ENCODE measurements at places on chromosomes 11 and 22. TPM values are rescaled to one million over a fixed set of nuclear protein-coding genes. Genes with fewer than 3 reads are reported as not detected.

DNA sequence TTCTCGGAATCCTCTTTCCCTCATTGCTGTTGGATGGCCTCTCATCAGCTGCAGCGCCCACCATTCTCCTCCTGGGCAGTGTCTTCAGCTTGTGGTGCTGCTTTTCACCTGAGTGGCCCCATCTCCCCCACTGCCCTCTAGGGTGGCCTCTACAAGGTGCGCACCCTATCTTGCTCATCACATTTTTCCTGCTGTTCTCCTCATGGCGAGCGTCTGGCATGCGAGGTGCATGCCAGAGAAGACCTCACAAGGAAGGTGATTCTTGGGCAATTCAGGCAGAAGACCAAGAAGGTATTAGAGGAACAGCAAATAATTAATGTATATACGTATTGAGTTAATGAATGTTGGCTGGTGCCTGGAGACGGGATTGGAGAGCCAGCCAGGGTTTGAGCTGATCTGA is 3.1 kb downstream of the AP2A2 start:
- no peak for DNase-seq

KCNJ1 gene
- total RNA-seq = 2.6 TPM

DNA sequence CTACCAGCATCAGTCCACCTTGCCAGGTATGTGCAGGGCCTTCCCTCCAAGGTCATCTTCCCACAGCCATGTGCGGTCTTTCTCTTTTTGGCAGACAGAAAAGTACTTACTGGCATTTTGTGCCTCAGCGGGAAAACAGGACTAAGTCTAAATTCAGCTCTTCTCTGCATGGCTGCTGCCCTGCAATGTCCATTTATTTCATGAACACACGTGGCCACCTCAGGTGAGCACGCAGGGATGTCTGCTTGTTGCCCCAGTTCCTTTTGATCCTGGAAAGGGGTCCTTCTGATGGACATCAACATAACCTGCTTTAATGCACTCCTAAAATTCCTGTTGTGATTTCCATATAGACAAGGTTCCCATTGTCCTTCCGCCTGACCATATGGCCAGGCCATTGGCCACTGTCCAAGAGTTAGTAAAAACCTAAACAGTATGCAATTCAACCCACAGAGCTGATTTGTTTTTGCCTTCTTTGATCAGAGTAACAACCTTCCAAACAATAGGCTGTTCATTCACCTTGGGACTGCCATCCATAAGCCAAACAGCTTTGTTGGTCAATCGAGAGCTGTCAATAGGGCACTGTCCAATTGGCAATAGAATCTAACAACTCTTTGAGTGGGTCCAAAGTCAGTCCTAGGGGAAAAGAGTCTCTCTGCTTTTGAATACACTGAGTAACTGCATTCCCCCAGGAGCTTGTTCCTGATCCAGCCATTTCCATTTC is 5.9 kb downstream of the TREH start:
- DNase-seq = no peak

PGA5 gene
- total RNA-seq = 8.9 TPM

DNA sequence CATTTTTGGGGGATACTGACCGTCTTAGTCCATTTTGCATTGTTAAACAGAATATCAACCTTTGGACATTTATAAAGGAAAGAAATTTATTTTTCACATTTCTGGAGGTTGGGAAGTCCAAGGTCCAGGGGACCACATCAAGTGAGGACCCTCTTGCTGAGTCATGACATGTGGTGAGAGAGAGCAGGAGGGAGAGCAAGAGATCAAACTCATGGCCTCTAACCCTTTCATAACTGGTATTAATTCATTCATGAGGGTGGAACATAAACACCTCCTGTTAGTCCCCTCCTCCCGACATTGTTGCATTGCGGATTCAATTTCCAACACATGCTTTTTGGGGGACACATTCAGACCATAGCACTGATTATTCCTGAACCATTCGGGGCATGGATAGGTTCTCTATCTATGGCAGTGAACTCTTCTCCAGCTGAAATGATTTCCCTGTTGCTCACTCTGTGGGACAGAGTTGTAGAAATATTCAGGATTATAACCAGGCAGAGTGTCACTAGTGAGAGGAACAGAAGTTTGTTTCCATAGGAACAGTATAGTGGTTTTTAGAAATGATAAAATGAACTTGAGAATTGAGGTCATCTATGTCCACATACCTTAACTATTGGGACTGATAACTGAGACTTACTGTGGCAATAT is 88.2 kb upstream of the OR9Q1 start:
- DNase-seq = no peak

- DNase-seq = no peak
These were observed 97.3 kb downstream of the COMMD9 start for GRCh38 chr11:36191941-36192340.

DNA sequence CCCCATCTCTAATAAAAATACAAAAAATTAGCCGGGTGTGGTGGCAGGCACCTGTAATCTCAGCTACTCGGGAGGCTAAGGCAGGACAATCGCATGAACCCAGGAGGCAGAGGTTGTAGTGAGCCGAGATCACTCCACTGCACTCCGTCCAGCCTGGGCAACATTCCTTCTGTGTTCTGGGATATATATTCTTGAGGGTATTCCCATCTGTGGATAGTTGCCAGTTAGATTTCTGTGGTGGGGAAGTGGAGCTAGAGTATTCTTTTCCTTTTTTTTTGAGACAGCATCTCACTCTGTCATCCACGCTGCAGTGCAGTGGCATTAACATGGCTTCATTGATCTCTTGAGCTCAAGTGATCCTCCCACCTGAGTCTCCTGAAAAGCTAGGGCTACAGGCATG is 9.1 kb upstream of the ZNF74 start:
- no peak for DNase-seq

DNA sequence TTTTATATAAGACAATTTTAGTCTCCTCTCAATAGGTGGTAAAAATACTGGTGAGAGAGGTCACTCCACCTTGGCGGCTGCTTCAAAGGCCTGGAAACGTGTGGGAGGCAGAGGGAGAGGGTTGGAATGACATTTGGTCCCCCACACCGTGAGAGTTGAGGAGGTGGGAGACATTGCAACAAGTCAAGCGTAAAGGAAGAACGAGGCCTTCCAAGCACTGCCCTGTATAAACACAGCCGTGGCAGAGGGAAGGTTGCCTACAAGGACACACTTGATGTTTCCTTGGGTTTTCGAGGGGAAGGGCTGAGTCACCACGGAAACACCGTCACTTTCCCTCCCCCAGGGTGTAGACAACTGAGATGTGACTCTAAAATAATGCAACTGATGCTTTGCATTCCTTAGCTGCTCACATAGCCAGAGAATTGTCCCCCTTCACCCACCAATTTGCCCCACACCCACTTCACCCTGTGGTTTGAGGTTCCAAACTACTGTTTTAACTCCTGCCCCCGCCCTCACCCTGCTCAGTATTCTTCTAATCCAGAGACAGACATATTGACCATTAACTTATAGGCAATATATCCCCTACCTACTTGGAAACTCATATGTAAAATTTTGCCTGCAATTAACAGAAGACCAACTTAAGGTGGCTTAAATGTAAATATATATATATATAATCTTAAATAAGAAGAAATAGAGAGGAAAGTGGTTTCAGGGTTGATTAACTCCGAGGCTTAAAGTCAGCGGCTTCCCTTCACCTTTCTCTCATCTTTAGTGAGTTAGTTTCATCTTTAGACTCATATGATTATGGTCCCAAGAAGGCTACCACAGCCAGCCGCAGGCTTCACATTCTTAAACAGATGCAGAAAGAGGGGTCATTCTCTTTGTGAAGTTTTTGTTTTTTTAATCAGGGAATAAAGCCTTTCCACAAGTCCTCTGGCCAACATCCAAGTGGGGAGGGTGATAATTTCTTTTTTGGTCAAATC is 54.1 kb upstream of the BDNF start:
- no peak for DNase-seq

TEX12 gene
- 3.1 TPM for total RNA-seq

GRCh38 chr22:23715806-23716375 is 25.1 kb downstream of the RGL4 start:
- no peak for DNase-seq

- no peak for DNase-seq
These were observed 125.5 kb downstream of the KCNQ1 start for GRCh38 chr11:2570211-2570811.

IGLL1 gene
- not detected for total RNA-seq

TBX1 gene
- not detected for total RNA-seq

SLC25A1 gene
- 19.3 TPM for total RNA-seq

DNA sequence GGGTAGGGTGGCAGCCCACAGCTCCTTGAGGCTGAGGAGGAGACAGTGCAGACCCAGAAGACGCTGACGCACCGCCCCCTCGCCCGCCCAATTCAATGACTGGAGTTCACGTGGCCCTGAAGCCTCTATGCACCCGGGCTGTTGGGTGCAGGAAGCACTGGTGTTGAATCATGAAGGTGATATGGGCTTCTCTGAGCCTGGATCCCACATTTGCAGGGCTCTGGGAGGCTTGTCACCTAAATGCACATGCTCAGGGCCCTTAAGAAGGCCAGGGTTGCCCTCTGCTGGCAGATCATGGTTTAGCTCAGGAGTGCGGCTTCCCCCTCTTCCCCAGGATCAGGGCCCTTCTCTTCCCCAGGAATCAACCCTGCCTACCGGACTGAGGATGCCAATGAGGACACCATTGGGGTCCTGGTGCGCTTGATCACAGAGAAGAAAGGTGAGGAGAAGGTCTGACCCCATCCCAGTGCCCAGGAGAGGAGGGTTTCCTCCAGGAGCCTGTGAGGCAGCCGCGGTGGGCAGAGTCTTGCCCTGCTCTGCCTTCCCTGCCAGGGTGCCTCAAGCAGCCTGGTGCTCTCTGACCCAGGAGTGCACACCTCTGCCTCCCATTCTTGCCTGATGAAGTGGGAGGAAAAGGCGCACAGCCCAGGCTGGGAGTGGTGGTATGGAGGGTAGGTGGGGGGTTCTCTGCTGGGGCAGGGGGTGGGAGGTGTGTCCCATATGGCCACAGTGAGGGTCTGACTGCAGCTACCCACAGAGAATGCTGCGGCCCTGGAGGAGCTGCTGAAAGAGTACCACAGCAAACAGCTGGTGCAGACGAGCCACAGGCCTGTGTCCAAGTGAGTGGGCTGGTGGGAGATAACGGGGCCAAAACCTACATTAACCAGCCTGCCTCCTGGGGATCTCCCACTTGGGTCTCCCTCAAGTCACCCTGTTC is 17.5 kb downstream of the RELT start:
- peak; percentile 75 for DNase-seq

DNA sequence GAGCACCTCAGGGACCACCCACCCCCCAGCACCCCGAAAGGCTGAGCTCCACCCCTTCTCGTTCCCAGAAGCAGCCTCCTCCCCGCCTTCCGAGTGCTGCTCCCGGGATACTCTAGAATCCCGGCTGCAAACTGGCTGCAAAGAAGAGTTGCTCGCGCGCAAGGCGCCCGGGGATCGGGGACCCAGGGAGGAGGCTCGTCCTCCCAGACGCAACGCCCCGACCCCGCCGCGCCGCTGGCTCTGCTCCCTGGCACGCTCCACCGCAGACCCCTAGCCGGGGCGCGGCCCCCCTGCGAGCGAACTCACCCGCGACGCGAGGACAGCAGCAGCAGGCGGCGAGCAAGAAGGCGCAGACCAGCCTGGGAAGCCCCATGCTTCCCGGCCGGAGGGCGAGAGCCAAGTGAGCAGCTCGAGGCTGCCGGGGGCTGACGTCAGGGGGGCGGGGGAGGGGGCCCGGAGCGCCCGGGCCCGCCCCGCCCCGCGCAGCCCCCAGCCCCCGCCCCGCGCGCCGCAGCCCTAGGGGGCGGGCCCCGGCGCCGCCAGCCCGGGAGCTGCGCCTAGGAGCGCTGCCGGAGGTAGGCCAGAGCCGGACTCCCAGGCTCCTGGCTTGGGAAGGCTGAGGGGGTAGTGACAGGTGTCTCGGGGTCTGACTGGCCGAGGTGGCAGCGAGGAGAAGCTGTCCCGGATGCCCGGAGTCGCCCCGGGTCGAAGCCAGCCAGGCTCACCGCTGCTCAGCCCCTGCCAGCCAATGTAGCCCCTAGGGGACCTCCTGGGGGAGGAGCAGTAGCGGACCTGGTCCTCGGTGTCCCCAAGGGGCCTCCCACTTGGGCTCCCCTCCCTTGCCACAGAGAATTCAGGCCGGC is at the start of gene MCAM:
Gene MCAM (minus strand): TSS at position 402 of the 863 bp plus-strand sequence. CDS start 29 bp downstream, at position 373.
- DNase-seq = peak; percentile 50

APOA5 gene
- not detected for total RNA-seq

DNA sequence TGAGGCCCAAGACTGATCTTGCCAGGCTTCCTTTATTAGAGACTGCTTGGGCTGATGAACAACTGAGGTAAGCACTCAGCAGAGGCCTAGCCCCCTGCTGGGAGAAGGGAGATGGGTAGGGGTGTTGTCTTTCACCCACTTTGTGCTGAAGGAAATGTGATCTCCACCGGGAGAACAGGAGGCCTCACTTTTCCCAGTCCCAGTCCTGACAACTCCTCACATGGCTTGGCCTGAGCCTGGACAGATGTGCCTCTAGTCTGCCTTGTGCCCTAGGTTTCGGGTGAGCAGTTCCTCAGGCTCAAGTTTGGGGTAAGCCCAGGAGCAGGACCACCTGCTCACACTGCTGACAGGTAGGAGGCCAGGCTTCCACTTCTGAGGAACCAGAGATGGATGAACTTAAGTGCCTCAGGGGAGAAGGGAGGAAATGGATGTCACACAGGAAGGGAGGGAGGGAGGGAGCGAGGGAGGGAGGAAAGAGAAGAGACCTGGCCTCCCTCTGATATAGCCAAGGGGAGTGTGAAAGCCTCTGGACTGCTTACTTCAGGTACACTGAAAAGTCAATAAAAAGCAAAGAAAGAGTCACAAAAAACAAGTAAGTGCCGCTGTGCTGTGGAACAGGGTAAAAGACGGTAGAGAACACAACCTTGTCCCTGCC is 8.1 kb downstream of the CLPB start:
- no peak for DNase-seq

- no peak for DNase-seq
These were observed 28.6 kb downstream of the GNAZ start for GRCh38 chr22:23098718-23099530.

- no peak for DNase-seq
These were observed 125.9 kb upstream of the FGF3 start for GRCh38 chr11:69945157-69945556.

DNA sequence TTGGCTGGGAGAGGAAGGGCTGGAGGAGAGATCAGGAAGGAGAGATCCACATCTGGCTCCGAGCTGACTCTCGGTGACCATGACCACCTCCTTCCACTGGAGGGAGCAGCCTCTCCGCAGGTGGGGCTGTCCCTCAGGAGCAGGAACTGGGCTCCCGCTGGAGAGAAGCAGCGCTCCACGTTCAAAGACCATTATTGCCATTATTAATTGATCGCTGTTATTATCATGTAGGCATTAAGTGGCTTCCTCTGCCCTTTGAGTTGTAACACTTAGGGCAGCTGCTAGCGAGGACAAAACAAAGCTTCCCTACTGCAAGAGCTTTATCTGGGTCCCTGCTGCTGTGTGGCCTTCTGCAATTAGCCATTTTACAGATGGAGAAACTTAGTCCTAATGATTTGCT is 251.9 kb downstream of the ST3GAL4 start:
- DNase-seq = peak; percentile 60
